Suprapubic skin (tissue), 4 donors: ENCODE measurements at places on chromosomes 5 and 9.
A peak's percentile ranks its signal among the peaks of the same experiment; 100 is the strongest.

DNA sequence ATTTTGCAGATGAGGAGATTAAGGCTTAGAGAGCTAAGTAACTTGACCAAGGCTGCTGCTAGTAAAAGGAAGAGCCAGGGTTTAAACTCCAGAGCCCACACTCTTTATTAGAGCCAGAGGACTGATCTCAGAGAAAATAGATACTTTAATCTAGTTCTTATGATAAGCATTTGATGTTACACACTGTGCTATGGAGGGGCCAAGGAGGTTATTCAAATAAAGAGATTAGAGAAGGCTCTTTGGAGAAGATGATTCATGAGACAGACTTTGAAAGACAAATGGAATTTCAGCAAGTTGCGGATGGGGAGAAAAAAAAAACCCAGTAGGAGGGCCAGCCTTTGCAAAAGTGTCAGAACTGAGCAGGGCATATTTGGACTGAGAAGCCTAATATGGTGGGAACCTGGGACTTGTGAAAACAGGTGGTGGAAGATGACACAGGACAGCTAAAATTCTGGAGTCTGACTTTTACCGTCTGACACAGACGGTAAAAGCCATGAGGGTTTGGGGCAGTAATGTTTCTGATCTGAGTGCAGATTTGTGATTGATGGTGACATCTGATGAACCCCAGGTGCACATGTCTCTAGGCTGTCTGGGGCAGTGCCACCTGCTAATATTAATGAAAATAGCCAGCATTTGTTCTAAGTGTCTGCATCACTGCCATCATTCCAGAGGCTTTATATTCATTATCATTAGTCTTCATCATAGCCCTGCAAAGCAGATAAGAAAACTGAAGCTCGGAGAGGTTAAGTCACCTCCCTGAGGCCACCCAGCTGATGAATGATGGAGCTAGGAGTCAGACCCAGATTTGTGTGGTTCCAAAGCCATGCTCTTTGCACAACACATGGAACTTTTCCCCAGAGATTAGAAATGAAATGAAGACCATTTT is 65.3 kb upstream of the CXCL14 start:
- DNase-seq: no peak

GRCh38 chr5:28561522-28561921 is 1523.1 kb upstream of the CDH9 start:
- DNase-seq: no peak

DNA sequence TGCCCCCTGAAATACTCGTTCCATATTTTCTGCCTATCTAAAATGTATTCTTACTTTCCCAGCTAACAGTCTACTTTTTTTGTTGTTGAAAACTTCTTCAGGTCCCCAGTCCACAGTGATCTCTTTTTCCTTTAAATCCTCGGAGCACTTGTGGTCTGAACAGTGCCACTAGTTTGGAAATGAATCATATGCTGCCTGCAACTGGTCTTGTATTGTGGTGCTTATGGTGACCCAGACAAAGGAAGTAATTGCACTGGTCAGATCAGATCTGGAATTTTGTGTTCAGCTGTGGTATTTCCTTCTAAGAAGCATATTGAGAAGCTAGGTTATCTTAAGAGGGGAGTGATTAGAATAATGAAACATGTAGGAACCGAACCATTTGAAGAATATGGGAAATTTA is 2.9 kb downstream of the UNC13B start:
- DNase-seq: no peak

GRCh38 chr5:66671305-66671704 is 75.1 kb downstream of the MAST4 start:
- no peak for DNase-seq

GRCh38 chr9:3361116-3361515 is 164.7 kb downstream of the RFX3 start:
- DNase-seq: no peak

- DNase-seq: no peak
Observed at GRCh38 chr5:173069671-173070070, 13.5 kb downstream of the CREBRF start.

DNA sequence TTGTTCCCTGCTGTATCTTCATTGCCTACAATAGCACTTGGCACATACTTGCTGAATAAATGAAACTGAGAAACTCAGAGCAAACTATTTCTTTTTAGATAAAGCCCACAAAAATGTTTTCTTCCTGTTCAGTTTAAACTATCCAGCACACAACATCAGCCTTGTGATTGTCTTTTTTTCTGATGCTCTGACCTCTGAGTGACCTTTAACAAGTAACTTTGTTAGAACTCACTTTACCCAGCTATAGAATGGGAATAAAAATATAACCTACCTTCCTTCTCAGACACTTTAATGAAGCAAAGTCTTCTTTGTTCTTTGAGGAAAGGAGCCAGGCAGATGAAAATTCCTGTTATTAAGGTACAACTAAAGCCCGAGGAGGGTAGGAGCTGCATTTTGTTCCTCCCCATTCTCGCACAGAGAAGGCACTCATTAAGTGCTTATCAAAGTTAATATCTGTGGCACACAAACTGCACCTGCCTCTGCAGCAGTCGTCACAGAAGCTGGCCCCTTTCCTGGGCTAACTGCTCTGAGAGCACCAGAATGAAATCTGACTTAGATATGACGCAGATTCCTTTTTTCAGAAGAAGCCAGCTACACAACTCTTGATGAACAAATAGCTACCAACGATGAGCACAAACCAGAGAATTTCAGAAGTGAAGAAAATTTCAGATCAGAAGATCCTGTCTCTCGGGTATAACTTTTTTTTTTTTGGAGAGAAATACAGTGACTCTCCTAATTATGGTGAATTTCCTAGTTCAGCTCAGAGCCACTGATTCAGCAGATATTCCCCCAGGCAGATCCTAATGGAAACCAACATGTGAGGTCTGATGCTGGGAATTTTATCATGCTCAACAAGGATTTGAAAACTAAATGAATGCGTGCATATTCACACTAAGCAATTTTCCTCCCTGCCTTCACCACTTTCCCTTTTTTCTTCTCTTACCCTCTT is 31.0 kb upstream of the NR3C1 start:
- DNase-seq: no peak

DNA sequence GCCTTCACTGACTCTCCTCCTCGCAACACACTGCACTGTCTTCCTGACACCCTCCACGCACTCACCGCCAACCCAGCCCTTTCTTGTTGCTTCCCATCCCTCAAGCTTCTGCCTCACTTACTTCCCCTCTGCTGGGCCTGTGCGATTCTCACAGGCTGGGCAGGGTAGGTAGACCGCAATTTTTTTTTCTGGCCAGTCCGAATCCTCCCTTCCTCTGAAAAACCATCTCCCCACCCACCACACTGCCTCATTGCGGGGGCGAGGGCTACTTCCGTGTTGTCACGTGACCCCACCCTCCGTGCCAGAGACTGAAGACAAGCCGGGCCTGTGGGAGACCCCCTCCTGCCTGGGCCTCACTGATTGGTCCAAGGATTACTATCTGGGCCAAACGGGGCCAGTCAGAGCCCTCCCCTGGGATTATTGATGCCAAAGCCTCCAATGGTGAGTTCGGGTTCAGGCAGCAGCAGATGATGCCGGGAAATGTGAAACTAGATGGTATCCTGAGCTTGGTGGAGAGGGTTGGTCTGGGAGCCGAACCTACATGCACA is 73.1 kb downstream of the STK10 start:
- DNase-seq: peak; percentile 68

- peak; percentile 79 for DNase-seq
Observed at GRCh38 chr5:180470966-180471582, 23.1 kb upstream of the CNOT6 start.

DNA sequence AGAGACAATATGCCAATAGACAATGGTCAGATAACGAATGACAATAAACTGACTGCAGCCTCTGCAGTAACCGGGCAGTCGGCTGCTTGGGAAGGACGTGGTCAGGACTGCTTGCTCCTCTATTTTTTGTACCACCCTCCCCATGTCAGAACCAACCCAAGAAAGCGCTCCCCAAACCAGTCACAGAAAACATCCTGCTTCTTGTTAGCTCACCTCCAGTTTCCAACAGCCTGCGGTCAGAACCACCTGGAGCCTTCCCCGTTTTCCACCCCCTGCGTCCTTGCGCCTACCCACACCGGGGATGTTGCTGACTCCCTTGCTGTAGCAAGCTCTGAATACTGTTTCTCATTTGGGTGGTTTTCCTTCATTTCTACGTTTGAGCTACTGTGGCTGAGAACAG is 1.7 kb upstream of the MRNIP start:
- DNase-seq: no peak

DNA sequence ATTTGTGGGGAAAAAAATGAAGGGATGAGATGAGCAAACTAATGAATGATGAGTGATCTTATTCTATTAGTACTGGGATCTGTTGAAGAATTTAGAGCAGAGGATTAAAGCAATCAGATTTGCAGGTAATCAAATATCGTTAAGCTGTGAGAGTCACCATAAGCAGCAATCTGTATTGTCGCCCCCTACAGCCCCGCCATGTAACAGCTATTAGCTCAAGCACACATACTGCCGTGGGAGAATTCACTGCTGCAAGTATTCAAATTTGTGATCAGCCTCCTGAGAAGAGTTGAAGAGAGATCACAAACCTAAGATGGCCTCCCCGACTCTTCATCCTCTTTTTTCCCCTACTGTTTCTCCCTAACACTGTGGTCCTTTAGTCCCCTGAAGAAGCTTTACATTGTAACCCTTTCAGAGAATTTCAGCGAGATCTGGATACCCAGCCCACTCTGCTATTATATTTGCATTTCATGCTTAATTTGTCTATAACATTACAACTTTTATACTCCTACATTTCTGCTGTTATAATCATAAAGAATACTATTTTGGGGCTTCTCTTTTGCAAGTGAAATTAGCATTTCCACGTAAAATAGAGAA is 28.5 kb upstream of the PHF24 start:
- DNase-seq: no peak

DNA sequence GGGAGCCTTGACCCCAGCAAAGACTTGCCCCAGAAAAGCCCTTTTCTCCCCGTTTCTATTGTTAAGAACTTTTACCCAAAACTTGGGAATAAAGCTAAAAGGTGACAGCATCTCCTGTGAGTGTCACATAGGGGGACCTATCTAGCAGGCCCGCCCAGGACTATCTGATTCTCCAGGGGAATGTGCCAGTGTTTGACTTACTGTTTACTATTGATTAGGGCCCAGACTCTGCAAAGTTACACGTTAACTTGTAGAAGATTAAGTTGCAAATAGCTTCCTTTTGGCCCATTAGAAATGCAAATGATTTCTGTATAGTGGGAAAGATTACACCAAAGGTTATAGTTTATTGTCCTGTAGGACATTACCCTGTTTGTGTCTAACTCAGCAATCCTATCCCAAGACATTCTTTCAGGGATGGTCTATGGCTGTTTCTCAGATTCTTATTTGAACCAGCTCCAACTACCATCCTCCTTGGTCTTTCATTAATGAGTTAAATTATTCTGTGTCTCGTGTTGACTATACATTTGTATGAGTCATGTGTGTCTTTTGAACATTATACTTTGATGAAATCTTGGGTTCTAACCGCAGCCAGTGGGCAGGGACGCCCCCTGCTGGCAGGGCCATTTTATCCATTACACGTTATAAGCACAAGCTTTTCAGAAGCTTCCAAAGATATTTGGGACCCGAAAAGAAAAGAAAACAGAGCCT is 60.7 kb downstream of the HRH2 start:
- DNase-seq: peak; percentile 24

GRCh38 chr9:86660146-86660943 is 287.0 kb downstream of the GAS1 start:
- no peak for DNase-seq

- DNase-seq: no peak
Observed at GRCh38 chr9:132087438-132088030, 7.9 kb upstream of the MED27 start.

DNA sequence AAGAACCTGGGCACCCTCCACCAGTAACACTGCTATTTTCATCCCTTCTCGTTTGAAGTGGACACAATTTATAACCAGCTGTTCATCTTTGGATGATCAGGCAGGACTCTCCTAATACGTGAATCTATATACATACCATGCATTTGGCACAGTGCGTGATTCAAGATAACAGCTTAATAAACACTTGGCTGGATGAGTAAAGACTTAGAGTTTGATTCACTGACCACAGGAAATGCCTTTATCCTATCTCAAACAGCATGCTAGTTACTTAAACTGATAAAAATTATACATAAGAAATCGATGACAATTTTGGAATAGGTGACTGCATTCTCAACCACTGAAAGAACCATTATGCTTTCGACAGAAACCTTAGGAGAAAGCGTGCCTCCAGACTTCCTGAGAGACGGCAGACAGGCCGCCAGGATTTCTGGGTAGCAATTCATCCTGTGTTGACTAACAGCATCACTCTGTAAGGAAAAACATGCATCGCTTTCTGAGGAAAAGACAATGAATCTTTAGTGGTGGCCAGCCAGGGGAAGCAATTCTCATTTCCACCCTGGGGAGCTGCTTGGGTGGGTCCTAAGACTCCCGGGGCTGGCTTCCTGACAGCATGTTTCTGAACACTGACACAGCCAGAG is 9.7 kb downstream of the MRPL36 start:
- peak; percentile 53 for DNase-seq

- DNase-seq: no peak
Observed at GRCh38 chr9:84839541-84839940, 170.0 kb downstream of the NTRK2 start.

- no peak for DNase-seq
Observed at GRCh38 chr5:90967443-90967842, 408.8 kb downstream of the ADGRV1 start.

DNA sequence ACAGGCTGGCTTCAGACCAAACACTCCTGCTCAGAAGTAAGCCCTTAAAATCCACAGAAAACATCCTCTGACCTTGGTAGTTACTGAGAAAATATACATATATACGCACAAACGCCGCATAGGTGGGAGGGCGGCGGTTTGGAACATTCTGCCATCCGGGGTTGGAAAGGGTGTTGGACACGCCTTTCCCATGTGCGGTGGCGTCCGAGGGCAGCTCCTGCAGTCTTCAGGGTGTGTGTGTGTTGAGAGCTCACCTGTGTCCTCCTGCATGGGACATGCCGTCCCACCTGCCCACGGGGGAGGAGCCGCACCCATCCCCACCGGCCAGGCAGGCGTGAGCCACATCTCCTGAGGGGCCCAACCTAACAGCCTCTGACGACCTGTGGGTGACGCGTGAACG is 28.2 kb downstream of the SLC9A3 start:
- DNase-seq: no peak

DNA sequence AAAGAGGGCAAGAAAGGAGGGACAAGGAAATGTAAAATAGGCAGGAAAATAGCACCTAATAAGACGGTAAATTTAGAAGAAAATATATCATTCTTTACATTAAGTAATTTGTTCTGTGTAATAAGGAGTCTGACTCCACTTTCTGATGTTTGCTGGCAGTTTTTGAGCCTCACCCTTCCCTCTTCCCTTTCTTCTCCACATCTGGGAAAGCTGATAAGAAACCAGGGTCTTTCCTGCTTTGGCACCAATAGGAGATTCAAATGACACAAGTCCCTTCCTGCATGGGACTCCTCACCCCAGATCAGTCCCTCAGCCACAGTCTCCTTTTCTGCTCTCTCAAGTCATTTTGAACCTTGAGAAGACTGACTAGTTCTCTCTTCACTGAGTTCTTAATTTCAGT is 31.2 kb upstream of the LECT2 start:
- no peak for DNase-seq
